Glutamatergic neuron (in vitro differentiated cells): ENCODE measurements at places on chromosomes 6 and 20. TPM values are rescaled to one million over a fixed set of nuclear protein-coding genes. Genes with fewer than 3 reads are reported as not detected.

PACRG gene
- not detected for total RNA-seq

IL17A gene
- total RNA-seq: not detected

GABRR1 gene
- not detected for total RNA-seq

SYNGAP1 gene
- total RNA-seq: 75.1 TPM

VNN1 gene
- not detected for total RNA-seq

STMND1 gene
- not detected for total RNA-seq

CHRNA4 gene
- total RNA-seq: 165 TPM

C20orf202 gene
- total RNA-seq: not detected
